ENCODE measurements at places on chromosomes 1 and 21.

DNA sequence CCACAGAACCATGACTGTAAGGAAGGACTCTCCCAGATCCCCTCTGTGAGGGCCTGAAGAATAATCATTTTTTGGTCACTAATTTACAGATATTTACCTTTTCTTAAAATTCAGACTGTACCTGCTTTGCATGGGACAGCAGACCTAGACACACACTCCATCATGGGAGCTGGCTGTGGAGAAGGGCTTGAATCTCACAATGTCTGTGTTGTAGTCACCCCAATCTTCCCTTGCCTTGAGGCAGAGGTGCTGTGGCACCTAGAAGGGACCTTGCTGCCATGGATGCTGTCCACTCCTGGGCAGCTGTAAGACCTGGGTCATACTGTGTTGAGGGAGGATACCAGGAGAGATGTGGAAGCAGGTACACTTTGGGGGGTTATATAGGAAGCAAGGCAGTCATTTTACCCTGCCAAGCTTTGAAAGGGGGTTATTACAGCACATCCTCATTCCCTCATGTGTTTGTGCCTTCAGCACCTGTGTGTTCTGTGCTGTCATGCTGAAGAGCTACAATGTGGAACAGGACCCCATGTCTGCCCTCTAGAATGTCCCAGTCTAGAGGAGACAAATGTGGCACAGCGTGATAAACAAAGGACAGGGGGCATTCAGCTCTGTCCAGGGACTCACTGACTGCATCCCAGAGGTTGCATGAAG, 27.1 kb downstream of the TRAF5 start:
- no peak for DNase-seq

- DNase-seq = no peak
Measured at GRCh38 chr21:46116189-46116775, 18.4 kb downstream of the COL6A2 start.

- no peak for DNase-seq
Measured at GRCh38 chr1:77228836-77229235, 9.6 kb upstream of the PIGK start.

DNA sequence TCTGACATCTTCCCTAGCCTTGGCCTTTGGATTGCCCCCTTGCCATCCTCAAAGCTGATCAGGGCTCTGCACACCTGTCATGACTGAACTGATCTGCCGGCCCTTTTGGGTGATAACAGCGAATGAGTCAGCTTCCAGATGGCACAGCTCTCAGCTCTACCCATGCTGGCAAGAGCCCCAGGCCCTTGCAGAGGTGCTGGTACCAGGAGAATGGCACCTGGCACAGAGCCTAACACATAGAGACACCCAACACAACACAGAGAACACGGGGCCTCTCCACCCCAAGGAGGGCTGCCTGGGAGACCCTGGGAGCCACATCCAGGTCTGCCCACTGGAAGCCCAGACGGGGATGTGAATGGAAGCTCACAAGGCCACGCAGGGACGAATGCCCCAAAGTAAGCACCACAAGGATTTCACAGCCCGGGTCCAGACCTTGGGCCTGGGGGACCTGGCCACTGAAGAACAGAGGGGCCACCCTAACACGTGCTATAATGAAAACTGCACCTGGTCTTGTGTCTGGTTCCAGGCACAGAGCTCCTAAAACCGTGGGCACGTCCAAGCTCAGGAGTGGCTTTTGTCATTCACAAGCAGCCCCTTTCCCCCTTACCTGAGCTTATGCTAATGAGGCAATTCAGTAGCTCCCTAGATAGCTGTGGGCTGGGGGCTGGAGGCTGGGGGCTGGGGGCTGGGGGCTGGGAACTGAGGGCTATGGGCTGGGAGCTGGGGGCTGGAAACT, 160.5 kb downstream of the NPHP4 start:
- DNase-seq = no peak

GRCh38 chr1:6358757-6359201, 34.8 kb downstream of the ACOT7 start:
- no peak for DNase-seq

DNA sequence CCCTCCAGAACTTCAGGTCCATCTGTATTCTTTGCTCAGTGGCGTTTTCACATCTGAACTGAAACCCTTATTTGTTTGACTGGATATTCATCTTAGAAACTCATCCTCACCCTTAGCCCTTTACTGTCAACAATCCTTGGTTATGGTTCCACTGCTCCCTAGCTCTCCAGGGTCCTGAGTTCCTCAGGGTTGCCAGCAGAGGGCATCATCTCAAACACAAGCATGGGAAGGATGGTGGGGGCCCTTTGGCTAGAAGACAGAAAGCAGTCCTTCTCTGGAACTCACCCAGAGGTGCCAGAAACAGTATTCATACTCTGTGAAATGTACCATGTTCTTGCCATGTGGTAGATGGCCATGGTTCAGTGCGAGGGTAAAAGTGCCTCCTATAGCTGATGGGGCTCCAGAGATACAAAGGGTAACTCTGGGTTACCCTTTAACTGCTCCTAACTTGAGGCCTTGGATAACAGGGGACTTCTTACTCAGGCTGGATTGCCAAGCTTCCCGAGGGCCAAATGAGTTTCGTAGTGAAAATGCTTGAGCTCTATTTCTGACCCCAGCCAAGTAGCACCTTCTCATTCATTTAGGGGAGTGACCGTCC, 11.3 kb downstream of the NCSTN start:
- DNase-seq = no peak

DNA sequence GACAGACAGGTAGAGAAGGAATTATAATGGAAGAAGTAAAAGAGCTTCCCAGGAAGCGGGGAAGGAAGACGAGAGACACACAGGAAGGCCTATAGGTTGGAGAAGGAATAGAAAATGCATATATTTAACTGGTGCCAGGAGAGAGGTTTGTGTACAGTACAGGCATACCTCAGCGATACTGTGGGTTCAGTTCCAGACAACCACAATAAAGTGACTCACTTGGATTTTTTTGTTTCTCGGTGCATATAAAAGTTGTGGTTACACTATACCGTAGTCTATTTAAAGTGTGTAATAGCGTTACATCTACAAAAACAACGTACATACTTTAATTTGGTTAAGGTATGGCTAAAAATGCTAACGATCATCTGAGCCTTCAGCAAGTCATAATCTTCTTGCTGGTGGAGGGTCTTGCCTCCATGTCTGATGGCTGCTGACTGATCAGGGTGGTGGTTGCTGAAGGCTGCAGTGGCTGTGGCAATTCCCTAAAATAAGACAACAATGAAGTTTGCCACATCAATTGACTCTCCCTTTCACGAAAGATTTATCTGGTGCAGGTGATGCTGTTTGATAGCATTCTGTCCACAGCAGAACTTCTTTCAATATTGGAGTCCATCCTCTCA, 16.0 kb downstream of the YARS1 start:
- no peak for DNase-seq

DNA sequence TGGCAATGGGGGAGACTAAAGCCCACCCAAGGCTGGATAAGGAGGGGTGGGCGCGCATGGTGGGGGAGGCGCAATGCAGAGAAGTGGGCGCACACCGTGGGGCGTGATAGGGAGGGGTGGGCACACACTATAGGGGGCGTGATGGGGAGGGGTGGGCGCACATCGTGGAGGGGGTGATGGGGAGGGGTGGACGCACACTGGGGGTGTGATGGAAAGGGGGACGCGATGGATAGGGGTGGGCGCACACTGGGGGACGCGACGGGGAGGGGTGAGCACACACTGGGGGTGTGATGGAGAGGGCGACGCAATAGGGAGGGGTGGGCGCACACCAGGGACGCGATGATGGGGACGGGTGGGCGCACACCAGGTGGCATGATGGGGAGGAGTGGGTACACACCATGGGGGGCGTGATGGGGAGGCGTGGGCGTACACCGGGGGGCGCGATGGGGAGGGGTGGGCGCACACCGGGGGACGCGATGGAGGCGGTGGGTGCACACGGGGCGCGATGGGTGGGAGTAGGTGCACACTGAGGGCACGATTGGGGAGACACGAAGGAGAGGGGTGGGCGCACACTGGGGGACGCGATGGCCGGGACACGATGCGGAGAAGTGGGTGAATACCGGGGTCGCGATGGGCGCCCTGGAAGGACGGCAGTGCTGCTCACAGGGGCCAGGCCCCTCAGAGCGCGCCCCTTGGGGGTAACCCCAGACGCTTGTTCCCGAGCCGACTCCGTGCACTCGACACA, 929 bp downstream of the SUMO3 start:
- no peak for DNase-seq

- no peak for DNase-seq
Measured at GRCh38 chr1:94998114-94998513, 71.2 kb upstream of the CNN3 start.

DNA sequence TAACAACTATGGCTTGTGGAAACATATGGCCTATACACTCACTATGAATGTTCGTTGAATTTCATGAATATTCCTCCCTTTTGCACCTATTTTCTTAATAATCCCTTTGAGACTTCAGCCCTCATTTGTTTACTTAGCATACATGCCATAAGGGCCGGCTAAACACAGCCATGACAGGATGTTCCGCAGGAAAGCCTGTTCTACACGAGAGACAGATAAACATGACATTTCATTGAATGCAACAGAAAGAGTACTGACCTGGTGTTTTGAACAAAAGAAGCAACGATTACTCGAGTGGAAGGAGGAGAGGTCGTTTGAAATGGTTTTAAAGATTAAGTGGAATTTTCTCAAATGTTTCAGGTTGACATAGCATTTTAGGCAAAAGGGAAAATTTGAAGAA, 459.5 kb upstream of the CXADR start:
- no peak for DNase-seq

DNA sequence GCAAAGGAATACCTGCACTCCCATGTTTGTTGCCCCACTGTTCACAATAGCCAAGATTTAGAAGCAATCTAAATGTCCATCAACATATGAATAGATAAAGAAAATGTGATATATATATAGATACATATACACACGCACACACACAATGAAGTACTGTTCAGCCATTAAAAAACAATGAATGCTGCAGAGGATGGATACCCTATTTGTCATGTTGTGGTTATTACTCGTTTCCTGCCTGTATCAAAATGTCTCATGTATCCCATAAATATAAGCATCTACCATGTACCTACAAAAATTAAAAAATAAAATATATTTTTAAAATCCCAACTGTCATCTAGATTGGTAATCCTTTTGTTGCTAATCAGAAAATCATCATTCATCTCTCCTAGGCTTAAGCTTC, 634.8 kb upstream of the ADGRL2 start:
- no peak for DNase-seq

DNA sequence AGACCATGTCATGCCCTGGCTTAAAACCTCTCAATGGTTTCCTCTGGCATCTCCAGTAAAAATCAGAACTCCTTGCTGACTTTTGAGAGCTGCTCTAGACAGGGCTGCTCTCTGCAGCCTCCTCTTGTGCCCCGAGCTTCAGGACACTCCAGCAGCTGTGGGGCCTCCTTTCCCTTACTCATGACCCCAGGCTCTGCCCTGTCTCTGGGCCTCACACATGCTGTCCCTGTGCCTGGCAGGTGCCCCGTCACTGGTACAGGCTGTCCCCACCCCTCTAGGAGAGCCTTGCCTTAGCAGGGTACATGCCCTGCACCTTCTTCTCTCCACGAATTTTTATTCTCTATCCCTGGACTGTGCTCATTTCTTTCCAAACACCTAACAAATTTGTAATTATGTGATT, 43.2 kb downstream of the HIVEP3 start:
- DNase-seq = no peak

DNA sequence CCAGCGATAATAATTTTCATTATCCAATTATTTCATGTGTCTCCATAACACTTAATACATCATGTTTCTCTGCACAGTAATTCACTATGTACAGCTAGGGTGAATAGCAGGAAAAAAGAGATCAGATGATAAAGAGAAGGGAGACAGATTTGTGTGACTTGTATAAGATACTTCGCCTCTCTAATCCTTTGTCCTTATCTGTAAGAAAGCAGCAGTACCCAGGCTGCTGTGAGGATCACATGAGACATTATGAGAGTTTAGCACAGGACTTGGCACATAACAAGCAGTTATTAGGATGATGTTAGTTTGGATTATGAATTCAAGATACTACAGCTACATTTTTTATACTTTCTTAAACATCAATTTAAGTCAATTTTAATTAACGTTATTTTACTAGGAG, 6.3 kb downstream of the ERG start:
- DNase-seq = no peak

- DNase-seq = no peak
Measured at GRCh38 chr1:30885570-30886522, 22.7 kb downstream of the SDC3 start.

DNA sequence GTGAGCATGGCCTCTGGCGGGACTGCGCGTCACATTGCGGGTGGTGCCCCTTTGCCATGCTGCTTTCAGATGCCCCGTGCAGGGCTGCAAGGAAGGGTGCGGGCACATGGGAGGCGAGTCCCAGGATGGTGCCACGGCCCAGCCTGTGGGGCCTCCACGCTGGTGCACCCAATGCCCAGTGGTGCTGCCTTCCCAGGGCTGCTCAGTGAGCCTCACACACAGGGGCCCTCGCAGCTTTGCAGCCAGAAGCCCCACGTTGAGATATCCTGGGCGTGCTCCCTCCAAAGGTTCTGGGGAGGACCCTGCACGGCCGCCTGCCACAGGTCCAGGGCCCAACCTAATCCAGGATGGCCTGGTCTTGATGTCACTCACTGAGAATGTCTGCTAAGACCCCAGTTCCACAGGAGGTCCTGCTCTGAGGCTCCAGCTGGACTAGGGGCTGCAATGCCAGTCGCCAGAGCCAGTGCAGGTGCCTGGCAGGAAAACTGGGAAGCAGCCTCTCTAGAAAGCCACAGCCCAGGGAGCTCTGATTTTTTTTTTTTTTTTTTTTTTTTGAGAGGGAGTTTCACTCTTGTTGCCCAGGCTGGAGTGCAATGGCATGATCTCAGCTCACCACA, 34.1 kb upstream of the PRSS38 start:
- no peak for DNase-seq

DNA sequence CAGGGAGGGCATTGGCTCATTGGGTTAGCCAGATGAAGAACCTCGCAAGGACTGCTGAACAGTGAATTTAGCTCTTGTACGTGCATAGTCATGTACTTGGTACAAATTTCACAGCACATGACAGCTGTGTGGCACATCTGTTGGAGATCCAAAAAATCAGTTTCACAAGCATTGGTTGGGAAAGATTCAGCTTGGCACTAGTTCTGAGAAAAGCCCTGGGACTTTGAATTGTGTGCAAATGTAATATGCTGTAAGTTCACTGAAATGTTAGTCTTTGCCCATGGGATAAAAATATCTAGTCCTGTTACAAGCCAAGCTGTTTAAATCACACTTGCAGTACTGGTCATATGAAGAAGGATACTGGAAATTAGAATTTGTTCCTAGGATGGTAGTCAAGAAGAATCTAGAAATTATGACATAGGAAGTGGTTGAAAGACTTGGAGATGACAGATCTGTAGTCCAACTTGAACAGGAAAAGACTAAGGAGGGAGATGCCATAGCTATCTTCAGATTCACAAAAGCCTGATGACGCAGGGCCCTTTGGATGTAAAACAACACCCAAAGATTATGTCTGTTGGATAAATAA, 19.2 kb downstream of the LAMC2 start:
- no peak for DNase-seq

- no peak for DNase-seq
Measured at GRCh38 chr21:45390831-45391742, 13.9 kb upstream of the COL18A1 start.

Measured in smooth muscle cell of the brain vasculature (primary cell).